SHP77 treated with DMSO at 0.1 percent for 48 hours (cell line): ENCODE measurements at places on chromosomes 7 and 10.

DNA sequence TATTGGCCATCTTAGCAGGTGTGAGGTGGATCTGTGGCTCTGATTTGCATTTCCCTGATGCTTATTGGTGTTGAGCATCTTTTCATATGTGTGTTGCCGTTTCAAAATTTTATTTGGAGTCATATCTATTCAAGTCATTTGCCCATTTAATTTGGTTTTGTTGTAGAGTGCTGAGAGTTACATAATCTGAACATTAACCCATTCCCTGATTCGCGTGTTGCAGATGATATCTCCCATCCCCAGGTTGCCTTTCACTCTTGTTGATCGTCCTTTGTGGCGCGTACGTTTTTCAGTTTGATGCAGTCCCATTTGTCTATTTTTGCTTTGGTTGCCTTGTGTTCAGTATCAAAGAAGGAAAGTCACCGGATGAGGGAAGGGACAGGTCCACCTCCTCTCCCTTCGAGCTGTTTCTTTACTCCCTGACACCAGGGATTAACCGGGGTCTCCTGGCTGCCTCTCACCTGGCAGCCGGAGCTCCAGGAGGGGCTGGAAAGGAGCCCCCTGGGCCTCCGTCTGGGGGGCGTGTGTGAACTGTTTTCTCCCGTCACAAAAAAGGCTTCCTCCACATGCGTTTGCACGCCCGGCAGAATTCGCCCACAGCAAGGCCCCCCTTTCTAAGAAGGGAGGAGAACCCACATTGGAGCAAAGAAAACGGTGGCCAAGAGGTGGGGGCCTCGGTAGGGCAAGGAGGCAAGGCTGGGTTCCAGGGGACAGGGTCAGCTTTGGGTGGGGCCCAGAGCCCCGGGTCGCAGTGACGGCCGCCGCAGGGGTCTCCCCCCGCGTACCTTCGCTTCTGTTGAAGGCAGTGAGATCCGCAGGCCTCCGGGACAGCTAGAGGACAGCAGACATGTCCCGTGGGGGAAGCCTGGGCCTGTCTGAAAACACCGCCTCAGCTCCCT is 8.3 kb downstream of the MNX1 start:
- no peak for DNase-seq

DNA sequence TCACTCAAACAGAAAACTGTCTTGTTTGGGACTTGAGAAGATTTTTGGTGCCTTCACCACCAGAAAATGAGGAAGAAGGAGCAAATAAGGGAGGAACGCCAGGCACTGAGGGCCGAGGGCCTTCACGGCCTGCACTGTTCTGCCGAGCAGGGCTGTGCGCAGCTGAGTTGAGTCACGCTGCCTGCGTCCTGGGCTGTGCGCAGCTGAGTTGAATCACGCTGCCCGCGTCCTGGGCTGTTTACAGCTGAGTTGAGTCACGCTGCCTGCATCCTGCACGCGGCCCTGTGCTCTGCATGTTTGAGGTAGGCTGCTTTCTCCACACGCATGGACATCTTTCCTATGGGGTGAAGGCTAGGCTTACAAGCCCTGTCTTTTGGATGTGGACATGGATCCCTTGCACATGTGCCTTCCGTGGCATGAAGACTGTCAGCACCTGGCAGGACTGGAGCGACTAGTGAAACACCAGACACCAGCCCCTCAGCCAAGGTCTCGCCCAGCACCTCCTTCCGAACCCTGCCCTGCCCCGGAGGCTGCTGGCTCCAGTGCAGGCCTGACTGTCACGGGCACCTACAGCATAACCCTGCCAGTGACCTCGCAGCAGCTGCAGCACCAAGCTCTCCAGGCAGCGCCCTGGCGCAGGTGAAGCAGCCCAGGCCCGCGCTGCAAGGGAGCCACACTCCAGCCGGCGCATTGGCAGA is 96.7 kb downstream of the HTR5A start:
- no peak for DNase-seq

- DNase-seq, result no peak
These were observed 57.4 kb upstream of the ACBD5 start for GRCh38 chr10:27297844-27298521.

- no peak for DNase-seq
These were observed 887.6 kb downstream of the NRG3 start for GRCh38 chr10:82762641-82763040.

- DNase-seq, result no peak
These were observed 61.9 kb upstream of the SAMD8 start for GRCh38 chr10:75049316-75050148.

DNA sequence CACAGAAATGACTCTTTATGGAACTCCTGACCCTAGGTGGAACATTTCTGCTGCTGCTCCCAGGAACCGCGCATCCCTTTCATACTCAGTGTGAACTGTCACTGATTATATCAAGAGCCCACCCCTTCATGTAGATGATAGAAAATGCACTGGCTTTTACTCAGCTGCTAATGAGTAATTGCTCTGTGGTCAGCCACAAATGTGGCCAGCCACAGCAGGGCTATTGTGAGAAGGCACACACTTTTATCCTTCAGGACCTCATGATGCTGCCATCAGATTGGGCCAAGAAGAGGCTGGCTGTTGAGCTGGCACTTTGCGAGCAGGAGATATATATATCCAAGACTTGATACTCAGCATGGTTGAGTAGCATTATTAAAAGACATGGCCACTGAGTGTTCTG is 124.7 kb downstream of the CFAP58 start:
- DNase-seq, result no peak

GRCh38 chr10:58826694-58827093 is 314.0 kb downstream of the BICC1 start:
- DNase-seq, result no peak

- no peak for DNase-seq
These were observed 67.5 kb downstream of the PWWP2B start for GRCh38 chr10:132464256-132465192.

DNA sequence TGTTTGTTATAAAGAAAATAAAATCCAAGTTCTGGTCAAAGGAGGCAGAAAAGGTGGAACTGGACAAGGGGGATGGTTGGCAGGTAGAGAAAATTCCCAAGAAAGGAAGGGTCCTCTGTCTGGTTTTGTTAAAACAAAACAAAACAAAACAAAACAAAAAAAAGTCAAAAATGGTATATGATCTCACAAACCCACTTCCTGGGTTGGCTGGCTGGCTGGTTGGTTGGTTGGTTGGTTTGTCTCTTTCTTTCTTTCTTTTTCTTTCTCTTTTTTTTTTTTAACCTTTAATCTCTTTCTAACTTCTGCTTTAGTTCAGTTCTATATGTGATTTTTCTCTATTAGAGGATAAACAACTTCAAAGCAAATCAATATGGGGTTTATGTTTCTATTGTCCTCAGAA is 41.1 kb upstream of the CPN1 start:
- DNase-seq, result no peak

DNA sequence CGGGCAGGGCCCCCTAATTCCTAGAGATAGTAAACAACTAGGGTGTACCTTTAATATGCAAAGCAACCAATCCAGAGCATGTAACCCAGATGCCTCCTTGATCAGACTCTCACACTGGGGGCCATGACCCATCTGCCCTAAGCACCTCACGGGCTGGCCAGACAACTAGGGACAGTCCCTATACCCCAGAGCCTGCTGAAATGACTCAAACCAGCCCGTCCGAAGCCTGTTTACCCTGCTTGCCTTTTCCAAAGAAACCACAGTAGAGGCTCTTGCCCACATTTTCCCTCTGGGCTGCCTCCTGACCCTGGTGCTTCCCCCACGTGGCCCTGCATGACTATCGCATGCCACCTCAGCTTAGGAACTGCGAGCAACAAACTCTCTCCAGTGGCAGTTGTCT is 46.2 kb downstream of the RGS10 start:
- DNase-seq, result no peak

DNA sequence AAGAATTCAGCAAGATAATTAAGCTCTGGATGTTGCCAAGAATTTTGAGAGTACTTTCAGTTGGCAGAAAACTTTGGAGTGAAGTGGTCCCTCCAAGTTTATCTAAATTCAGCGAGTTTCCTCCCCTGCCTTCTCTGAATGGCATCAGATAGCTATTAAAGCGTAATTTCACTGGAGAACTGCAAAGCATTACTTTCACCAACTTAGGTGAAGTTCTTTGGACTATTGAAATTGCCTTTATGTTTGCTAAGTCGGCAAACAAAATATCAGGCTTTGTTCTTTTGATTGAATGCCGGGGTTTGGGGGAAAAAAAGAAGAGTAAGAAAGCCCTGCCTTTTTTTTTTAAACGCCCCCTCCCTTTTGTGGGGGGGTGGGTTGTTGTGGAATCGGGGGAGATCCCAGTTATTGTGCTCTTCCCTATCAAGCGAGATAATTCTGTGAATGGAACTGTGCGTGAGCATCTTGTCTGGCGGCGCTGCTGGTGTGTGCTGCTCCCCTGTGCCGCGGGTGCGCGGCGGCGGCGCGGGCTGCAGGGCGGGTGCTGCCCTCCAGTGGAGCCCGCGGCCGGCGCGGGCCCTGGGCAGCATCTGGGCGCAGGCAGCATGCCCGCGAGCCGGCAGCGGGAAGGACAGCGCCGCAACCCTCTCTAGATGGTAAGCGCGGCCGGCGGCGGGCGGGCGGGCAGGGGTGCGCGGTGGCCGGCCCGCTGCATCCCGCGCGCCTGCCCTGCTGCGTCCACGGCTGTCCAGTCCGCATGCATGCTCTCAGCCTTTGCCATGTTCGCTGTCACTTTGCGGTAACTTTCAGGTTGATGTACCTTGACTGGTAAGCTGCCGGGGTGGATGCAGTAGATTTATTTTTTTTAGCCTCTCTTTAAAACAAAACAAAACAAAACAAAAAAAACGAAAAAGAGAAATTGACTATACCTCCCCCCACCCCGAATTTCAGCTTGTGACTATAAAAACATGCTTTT is 176.5 kb downstream of the TCF7L2 start:
- DNase-seq, result peak; percentile 28
